ENCODE measurements at places on chromosomes 6 and 20. TPM values are rescaled to one million over a fixed set of nuclear protein-coding genes. Genes with fewer than 3 reads are reported as not detected.

DNA sequence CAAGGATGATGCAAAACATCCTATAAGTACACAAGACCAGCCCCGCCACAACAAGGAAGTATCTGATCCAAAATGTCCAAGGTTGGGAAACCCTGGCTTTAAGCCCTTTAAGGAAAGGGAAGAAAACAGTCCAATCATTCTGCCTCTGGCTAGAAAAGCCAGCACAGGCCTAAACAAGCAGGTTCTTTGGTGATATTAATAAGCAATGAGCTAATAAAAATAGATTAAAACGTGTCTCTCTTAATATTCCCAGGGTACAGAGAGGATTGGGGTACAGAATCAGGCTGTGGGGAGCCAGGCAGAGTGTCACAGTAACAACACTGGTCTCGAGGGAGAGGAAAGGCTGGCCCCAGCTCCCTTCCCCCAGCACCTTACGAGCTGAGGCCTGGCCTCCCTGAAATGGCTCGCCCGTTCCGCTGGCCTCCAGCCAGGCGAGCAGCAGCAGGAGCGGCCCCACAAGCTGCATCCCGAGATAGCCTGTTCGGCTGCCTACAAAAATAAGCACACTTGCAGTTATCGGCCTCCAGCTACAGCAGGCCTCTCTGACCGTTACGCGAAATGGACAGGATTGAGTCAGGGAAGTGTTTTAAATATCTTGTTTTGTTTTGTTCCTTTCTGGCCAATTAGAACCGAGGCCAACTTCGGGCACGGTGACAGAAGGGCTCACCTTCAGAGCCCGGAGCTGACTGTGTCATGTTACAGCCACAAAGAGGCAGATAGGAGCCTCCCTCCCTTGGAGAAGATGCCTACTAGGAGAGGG, 4.0 kb upstream of the ZMYND8 start:
- peak; percentile 59 for ATAC-seq

GRCh38 chr6:145372671-145373151, 362.6 kb downstream of the EPM2A start:
- no peak for ATAC-seq

The PLAGL2 gene
- 6.2 TPM for total RNA-seq

The EPPIN gene
- total RNA-seq = not detected

GRCh38 chr6:9409126-9409525, 973.8 kb upstream of the SLC35B3 start:
- ATAC-seq = no peak

The OLIG3 gene
- total RNA-seq = not detected

GRCh38 chr6:797479-798077, 104.6 kb upstream of the EXOC2 start:
- peak; percentile 75 for ATAC-seq

DNA sequence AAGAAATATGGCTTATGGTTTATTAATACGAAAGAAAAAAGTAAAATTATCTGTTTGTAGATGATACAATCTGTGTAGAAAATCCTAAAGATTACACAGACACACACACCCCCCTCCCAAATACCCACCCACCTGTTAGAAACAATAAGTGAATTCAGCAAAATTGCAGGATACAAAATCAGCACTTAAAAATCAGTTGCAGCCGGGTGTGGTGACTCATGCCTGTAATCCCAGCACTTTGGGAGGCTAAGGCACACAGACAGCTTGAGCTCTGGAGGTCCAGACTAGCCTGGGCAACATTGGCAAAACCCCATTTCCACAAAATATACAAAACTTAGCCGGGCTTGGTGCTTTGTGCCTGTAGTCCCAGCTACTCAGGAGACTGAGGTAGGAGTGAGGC, 42.3 kb downstream of the NINL start:
- ATAC-seq = no peak

The SAMD10 gene
- total RNA-seq = 0.62 TPM

The ARG1 gene
- total RNA-seq = 0.81 TPM

DNA sequence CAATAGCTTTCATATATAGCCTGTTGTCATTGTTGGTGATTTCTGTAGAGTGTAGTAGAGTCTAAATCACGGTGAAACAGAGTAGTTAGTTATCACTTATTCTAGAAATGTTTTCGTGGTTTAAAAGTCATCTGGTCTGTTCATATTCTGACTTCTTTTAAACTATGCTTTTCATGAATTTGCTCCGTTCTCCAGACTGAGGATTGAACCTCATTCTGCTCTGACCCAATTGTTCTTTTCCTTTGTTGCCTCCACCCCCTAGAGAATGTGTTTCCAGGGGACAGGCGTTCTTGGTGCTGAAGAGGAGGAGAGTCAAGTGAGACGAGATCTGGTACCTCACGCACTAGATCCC, 748 bp upstream of the ZNF292 start:
- no peak for ATAC-seq

The GGTLC1 gene
- not detected for total RNA-seq

The TCP11 gene
- total RNA-seq = not detected

DNA sequence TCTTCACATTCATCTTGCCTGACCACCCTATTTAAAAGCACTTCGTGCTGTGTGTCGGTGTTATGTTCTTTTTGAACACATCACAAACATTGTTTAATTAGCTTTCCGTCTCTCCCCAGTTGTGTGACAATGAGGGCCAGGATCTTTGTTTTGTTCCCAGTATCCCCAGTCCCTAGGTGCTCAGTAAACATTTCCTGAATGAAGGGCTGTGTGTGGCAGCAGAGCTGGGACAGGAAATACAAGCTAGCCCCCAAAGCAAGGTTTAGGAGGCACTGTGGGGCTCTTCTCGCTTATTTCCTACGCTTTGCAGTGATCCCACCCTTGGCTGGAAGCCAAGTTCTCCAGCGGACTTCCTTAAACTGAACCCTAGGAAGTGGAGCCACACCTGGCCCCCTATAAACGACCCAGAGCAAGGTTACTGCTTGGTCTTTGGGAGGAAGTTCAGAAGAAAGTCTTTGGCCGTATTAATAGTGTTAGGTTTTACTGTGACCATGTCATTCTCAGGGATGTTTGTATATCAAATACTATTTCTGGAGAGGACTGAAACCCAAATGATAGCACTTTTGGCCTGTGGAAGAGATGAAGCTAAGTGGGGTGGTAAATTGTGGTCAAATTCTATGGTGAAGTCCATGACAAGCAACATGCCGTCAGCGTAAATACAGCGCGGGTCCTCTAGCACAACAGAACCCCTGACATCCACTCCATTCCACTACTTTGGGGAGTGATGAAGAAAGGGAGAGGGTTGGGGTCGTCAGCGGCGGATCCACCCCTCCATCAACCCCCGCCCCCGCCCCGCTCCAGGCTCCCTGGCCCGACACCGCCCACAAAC, 570 bp upstream of the FANCE start:
- peak; percentile 1 for ATAC-seq

DNA sequence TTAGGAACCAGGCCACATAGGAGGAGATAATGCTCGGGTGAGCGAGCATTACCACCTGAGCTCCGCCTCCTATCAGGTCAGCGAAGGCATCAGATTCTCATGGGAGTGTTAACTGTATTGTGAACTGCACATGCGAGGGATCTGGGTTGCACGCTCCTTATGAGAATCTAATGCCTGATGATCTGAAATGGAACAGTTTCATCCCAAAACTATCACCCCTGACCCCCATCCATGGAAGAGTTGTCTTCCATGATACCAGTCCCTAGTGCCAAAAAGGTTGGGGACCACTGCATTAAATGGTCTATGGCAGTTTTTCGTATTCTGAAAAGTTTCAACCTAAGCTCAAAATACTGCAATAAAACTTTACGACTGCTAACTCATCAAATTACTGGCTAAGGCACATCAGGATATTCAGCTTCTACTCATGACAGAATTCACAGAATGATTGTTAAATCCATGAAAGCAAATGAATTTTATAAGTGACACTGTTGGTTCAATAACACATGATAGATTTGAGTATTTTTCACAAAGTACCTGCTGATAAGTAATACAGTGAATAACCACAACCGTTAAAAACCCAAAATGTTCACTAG, 25.9 kb downstream of the RNF217 start:
- no peak for ATAC-seq

- ATAC-seq = peak; percentile 29
These were observed 642 bp downstream of the EEF1A2 start for GRCh38 chr20:63497946-63498935.

GRCh38 chr6:158620963-158621693, 23.4 kb downstream of the DYNLT1 start:
- no peak for ATAC-seq

- no peak for ATAC-seq
These were observed 105.3 kb upstream of the TAB2 start for GRCh38 chr6:149212206-149212605.

The SLA2 gene
- not detected for total RNA-seq

The DEFB128 gene
- not detected for total RNA-seq

DNA sequence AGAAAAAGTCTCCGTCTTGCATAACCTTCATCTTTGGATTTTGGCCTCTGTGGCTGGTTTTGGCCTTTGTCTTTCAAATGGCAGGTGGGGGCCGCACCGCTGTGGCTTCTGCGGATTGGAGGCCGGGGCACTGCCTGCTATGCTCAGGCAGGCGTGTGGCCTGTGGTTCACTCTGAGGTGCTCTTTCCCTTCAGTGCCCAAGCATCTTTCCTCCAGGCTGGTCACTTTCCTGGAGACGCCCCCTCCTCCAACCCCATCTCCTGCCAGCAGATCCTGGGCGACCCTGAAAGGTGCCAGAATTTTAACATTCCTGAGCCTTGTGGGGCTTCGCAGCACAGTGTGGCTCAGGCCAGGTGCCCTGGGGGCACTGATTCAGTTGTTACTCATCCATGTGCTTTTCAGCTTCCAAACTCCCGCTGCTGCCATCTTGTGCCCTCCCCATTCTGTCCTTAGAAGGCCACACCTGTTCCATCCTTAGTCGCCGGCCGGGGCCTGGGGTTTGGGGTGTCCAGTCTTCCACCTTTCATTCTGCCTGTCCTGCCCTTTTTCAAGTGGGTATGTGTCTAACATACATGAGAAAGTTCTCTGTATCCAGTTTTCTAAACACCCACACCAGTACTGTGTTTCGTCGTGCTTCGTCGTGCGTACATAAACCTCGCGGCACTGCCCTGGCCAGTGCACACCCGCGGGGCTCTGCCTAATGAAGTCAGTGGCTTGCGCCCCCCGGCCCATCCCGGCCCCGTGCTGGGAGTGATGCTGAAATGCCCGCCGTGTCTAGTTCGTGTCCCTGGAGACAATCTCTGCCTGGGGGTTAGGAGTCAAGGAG, 12.1 kb downstream of the SS18L1 start:
- no peak for ATAC-seq

DNA sequence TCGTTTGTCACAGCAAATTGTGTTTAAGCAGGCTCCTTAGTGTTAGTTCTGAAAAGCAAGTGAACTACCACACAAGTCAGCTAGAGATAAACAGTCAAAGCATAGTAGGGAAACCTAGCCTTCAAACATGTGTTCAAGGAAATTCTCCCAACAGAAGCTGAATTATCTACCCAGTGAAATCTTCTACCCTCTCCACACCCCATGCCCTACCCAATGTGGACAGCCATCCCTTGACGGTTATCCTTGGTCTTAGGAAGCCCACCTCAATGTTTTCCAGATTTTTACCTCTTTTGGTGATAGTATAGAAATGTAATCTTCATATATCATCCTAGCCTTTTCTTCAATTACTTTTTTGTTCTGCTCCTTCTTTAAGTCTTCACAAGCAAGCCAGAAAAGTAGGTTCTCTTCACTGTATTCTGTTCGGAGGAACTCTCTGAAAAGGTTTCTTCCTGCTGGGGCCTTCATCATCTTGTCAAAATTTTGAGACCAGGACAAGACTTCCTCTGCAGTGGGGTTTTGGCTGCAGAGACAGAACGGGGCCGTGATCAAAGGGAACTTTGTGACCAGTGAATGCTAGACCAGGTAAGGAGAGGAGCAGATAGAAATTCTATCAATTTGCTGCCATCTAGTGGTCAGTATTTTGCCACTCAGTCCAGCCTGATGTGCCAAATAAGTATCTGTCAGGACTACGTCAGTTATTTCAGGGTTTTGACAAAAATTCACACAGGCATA, 21.6 kb upstream of the MTRF1L start:
- peak; percentile 55 for ATAC-seq

DNA sequence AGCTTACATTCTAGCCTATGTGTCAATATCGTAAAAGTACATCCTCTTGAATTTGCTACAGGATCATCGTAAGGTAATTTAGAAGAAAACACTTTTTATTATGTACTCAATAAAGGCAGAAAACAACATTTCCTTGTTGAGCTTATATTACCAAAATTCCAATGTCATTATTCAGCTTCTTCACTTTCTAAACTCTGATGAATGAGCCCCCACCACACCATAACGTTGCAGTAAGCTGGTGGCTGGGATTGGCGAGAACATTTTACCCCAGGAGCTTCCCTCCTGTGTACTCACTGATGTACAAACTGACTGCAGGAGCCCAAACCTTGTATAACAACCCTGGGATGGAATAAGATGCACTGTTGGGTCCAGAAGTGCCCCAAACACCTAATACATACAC, 238.1 kb upstream of the MARCKS start:
- ATAC-seq = no peak

DNA sequence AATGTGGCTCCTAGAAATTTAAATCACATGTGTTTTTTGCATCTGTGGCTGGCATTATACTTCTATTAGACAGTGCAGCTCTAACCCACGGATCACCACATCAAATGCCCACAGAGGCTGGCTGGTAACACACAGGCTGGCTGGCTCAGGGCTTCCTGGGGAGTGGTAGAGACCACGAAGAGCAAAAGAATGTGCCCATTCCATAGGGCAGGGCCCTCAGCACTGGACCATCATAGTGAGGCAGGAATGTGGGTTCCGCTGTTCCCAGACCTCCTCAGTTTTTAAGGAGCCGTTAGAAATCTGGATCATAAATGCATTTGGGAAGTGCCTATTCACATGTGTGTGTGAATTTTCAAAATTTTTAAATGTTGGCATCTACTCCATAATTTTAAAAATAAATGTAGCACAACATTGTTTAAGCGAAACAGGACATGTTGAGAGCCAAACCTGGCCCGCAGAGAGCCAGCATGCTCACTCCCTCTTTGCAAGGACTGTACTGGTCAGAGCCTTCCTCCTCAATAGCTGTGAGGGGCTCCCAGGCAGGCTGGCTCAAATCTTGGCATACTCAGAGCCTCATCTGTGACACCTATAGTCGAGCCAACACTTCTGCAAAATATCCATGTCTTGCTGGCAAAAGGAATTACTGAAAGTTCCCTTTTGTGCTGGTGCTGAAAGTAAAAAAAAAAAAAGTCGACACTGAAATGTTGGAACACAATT, 190.5 kb downstream of the FNDC1 start:
- no peak for ATAC-seq

- ATAC-seq = no peak
These were observed 1.3 kb upstream of the TAB2 start for GRCh38 chr6:149316108-149316727.

Measured in gastroesophageal sphincter (tissue), 4 donors.